ENCODE measurements at places on chromosomes 16 and 17.
A peak's percentile ranks its signal among the peaks of the same experiment; 100 is the strongest.

DNA sequence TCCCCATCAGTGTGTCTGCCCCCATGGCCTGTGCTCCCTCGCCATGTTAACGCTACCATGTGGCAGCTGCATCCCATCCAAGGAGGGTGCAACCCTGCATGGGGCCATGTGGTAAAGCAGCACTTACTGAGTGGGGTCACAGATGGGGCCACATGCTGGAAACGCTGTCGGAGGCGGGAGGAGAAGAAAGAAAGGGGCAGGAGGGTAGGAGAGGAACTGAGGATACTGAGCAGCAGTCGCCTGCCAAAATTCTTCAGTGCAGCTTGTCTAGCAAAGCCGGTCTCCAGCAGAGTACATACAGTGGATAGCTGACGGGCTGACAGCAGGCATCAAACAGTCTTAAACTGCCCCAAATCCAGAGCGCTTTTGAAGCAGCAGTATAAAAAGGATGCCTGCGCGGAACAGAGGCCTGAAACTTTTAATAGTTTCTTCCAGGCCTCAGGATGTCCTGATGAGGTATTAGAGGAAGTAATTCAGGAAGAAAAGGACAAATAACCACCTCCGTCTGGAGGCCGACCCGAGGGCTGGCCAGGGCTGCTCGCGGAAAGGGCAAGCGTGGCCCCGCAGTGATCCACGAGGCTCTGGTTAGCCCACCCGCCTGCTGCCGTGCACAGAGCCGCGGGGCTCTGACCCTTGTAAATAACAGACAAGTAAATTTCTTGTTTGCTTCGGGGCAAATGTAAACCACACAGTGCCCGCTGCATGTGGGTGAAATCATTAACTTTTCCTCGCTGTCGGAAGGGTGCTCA is 149.0 kb downstream of the CCDC182 start:
- DNase-seq = no peak

DNA sequence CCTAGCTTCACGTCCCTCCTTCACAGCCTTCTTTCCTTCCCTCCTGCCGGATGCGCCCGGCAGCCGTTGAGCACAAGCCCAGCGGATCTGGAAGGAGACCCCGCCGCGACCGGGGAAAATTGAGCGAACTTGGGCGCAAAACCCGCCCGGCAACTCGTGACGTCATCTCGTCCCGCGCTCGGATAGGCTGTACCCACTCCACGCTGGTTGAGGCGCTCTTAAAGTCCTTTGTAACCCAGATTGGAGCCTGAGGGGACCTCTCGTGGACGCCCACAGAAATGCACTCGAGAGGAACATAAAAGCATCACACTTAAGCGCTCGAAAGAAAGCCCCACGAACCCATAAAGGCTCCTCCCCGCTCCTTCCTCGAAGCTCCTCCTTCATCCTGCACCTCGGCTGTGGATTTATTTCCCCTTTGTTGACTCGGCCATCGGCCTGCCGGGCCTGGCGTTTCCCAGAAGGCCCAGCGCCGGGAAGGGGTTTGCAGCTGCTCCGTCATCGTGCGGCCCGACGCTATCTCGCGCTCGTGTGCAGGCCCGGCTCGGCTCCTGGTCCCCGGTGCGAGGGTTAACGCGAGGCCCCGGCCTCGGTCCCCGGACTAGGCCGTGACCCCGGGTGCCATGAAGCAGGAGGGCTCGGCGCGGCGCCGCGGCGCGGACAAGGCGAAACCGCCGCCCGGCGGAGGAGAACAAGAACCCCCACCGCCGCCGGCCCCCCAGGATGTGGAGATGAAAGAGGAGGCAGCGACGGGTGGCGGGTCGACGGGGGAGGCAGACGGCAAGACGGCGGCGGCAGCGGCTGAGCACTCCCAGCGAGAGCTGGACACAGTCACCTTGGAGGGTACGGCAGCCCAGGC is at the start of gene PSMD3:
TSS of gene PSMD3 (plus strand) at position 457 of the 856 bp plus-strand sequence. CDS start at position 621, 164 bp downstream.
- DNase-seq = peak; percentile 97

DNA sequence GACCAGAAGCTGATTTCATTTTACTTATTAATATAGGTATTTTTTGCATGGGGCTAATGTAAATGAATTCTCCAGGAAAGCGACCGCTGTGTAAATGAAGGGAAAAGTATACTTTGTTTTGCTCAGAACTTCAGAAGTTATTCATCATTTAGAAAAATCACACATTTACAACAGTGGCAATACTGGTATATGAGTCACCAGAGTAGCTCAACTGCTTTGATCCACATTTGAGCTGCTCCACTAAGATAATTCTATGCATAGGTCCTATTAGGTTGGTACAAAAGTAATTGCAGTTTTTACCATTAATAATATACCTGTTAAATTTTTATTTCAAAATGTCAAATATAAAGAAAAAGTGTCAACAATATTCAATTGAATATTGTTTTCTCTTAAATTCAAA is 22.9 kb upstream of the DYNLRB2 start:
- DNase-seq = no peak

- no peak for DNase-seq
These were observed 7.9 kb downstream of the P2RX5 start for GRCh38 chr17:3688027-3688553.

GRCh38 chr16:56631832-56632155 is 665 bp upstream of the MT1M start:
- DNase-seq = no peak

DNA sequence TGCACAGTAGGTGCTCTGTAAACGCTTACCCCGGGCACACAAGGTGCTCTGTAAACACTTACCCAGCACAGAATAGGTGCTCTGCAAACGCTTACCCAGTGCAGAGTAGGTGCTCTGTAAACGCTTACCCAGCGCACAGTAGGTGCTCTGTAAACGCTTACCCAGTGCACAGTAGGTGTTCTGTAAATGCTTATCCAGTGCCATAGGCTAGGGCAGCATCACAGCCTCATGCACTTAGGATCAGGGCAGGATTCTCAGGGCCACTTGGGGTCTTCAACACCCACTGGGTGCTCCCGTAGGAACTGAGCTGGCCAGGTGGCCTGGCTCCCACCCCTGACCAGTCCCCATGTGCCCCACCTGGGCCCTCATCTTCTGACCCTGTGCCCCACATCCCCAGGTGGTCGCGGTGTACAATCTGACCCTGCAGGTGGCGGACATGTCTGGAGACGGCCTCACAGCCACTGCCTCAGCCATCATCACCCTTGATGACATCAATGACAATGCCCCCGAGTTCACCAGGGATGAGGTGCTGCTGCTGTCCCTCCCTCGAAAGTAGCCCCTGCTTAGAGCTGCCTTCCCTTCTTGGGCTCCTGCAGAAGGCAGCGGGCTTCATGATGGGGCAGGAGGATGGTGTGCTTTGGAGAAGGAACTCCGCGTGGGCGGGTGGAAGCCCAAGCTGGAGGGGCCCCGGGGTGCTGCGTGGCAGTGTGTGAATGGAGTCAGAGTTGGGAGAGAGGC is 13.1 kb downstream of the SLC22A31 start:
- DNase-seq = no peak

DNA sequence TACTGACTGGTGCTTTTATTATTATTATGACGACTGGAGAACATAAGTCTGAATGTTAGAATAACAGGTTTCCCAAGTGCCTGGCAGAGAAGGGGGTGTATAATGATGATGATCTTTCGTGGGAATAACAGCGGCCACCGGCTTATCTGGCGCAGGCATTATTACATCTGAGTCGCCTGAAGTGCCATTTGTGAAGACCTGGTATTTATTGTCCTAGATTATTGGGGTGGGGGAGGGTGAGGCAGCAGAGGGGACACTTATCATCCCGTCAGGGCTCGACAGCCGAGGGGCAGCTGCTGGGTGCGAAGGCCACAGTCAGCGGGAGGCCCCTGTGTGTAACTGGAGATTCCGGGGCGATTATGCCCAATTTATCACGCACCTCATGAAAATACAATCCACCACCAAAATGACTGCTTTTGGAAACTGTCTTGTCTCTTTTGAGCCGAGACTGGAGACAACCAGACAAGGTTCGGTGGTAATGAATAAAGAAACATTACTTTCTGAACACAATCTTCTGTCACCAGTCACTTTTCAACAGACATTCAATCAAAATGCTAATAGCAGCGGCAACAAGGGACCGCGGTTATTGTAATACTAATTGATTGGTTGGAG is 199.3 kb downstream of the CCDC182 start:
- no peak for DNase-seq
